CD4-positive, alpha-beta T cell treated with Interleukin-17A for 1 hour (primary cell): ENCODE measurements at places on chromosomes 4 and X.

DNA sequence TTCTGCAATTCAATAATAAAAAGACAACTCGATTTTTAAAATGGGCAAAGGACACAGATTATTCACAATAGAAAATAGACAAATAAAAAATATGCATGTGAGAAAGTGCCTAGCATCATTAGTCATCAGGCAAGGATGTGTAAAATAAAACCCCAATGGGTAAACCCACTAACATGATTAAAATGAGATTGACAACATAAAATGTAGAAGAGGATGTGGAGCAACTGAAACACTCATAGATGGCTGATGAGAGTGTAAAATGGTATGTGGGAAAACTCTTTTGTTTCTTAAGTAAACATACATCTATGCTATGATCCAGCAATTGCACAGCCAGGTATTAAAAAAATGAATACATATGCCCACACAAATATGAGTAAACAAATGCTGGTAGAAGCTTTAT is 177.6 kb downstream of the IQCM start:
- no peak for DNase-seq

DNA sequence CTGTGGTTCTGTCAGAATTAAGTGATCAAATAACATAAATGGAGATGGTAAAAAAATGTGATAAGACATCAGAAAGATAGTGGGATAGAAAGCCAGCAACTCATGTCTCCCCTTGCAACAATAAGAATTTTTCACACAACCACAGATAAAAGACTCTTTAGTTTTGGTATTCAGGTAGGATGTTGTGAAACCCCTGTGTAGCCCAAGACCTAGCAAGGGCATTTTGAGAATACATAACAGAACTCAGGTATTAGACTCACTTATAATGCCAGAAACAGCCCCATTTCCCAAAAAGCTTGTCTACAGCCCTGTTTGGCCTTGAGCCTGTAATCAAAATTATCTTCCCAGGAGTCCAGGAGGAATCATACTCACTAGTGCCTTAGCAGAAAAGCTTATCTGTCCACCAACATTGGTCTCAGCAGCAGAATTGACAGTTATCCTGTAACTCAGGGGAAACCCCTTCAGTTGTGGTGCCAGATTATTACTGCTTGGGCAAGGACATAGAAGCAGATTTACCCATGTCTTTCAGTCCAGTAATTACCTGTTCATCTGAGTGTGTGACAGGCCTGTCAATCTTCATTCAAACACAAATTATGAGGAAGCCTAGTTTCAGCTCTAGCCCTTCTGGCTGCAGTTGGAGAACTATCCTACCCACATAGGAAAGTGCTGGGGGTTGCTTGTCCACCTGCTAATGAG is 41.0 kb upstream of the UGT2B17 start:
- no peak for DNase-seq

DNA sequence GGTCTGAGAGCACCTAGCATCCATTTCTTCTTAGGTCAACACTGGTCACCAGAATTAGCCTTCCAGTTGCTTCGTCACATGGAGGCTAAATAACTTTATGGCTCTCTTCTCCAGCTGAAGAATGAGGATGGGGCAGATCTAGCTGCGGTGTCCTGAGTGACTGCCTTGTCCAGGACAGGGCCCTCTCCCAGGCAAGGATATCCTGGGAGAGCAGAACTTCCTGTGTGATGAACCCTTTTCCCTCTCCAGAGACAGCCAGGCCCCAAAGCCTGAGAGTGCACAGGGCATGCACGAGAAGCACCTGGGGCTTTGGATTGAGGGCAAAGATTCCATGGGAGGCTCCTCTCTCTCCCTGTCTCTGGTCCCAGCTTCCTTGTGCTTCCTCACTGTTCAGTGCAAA is 108.2 kb upstream of the MAMLD1 start:
- DNase-seq: no peak

DNA sequence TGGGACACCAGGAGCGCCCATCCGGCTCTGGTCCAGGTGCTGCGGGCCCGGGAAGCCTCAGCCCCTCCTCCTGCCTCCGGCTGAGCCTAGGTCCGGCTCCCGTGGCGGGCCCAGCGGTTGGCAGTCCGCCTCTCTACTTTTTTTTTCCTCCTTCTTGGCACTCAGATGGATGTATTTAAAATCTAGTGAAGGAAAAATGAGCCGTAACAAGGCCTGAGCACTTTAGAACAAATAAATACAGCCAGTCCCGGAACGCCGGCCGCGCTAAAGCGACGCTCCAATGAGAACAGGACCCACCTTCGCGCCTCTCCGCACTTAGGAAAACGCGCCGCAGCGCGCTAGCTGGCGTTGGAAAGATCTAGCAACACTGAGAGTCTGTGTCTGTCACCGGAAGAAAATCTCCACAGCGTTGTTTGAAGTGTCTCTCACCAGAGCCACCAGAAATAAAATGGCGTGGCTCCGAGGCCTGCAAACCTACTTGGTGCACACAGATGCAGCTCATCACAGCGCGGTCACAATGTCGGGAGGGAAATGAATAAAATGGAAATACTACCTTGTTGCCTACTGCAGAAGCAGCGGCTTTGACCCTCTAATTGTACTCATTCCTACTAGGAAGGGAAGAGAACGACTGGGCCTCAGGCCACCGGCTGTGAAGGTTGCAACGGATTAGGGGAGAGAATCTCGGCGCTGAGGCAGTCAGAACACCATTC is 4.7 kb downstream of the NEUROG2 start:
- no peak for DNase-seq

- DNase-seq: no peak
Measured at GRCh38 chr4:129598582-129598981, 502.6 kb downstream of the C4orf33 start.

- no peak for DNase-seq
Measured at GRCh38 chr4:47442980-47443379, 20.5 kb downstream of the COMMD8 start.
